Activated CD4-positive, alpha-beta T cell treated with anti-CD3 and anti-CD28 coated beads for 48 hours (primary cell): ENCODE measurements at places on chromosomes 13 and 19.

DNA sequence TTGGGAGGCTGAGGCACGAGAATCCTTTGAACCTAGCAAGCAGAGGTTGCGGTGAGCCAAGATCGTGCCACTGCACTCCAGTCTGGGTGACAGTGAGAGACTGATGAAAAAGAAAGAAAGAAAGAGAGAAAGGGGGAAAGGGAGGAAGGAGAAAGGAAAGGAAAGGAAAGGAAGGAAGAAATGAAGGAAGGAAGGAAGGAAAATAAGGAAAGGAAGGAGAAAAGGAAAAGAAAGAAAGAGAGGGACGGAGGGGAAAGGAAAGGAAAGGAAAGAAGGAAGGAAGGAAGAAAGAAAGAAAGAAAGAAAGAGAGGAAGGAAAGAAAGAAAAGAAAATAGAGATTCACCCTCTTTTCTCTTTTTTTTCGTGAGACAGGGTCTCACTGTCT, 8.7 kb downstream of the PDE4A start:
- DNase-seq, result no peak

DNA sequence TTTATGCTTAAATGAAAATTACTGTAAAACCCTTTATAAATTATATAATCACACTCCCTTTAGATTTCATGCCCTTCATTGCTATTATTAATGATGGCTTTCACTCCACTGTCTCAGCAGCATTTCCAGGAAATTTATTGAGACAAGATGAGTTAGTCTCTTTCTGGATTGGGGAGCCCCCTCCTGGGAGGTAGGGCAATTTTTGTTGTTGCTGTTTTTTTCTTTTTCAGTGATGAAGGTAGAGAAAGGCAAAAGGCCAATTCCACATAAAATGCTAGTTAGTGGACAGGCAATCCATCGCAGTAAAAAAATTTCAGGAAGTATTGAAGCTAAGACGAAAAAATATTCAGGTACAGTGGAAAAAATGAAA, 80.2 kb downstream of the TEX26 start:
- no peak for DNase-seq

GRCh38 chr19:13103581-13104359, 1.1 kb upstream of the LYL1 start:
- DNase-seq, result no peak

GRCh38 chr13:25874907-25875306, 176.9 kb downstream of the SHISA2 start:
- peak; percentile 70 for DNase-seq

GRCh38 chr13:100173203-100173602, 84.3 kb downstream of the PCCA start:
- DNase-seq, result no peak

- DNase-seq, result no peak
These were observed 17.1 kb upstream of the S1PR4 start for GRCh38 chr19:3161453-3161852.

GRCh38 chr19:39916851-39917396, 17.5 kb downstream of the FCGBP start:
- no peak for DNase-seq

DNA sequence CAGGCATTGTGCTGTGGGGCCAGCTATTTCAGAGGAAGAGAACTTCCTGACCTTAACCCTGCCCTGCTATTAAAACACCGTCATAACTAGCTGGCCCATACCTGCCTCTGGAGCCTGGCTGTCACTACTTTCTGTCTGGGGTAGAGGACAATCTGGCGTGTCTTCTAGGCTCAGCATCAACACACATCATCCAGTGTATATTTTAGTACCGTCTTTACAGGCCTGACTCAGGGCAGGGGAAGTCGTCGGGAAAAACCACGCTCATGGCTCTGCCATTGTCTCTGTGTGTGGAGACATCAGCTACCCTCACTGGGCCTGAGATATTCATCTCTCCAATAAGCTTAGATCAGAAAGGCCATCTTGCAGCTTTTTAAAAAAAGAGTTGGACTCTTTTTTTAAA, 151.1 kb downstream of the KATNAL1 start:
- no peak for DNase-seq

GRCh38 chr13:33514362-33514761, 228.8 kb upstream of the STARD13 start:
- DNase-seq, result no peak

- peak; percentile 94 for DNase-seq
These were observed 6.0 kb upstream of the PRR19 start for GRCh38 chr19:42295831-42296525.

DNA sequence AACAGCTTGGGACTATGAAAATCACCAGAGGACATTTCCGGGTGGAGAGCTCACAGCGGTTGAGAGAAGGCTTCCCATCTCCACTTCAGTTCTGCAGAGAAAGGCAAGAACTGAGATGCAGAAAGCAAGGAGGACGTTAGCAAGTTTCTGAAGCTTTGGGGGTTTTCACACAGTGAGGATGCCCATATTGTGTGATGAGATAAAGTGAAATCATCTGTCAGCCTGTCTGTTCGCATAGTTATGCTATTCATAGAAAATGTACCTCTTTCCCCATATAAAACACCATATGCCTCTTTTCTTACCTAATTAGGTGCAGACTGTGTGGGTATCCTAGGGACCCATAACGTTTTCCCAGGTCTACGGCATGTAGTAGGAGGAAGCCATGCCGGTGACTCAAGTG, 27.5 kb downstream of the ZIC5 start:
- DNase-seq, result no peak

DNA sequence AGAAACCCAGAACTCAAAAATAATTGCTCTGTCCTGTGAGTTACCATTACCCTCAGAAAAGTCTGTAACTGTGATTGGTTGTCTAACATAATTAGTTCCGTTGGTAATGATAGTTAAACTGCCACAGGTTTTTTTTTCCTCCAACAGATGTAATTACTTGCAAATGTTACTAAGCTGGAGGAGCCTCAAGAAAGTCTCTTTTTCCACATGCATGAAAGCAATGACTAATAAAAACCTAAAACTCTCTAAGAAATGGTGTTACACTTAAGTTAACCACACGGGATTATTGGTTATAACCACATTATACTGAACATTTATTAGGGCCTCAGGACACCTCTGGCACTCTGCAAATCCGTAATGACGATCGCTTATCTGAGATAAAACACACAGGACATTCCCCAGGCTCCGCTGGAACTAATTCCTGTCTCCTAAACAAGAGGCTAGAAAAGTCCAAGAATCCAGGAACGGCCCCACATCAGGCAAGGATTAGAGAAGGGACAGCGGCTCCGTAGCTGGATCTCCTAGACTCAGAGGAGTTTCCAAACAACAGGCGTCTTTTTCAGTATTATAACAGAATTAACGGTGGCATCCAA, 753 bp downstream of the ZNF235 start:
- peak; percentile 2 for DNase-seq

DNA sequence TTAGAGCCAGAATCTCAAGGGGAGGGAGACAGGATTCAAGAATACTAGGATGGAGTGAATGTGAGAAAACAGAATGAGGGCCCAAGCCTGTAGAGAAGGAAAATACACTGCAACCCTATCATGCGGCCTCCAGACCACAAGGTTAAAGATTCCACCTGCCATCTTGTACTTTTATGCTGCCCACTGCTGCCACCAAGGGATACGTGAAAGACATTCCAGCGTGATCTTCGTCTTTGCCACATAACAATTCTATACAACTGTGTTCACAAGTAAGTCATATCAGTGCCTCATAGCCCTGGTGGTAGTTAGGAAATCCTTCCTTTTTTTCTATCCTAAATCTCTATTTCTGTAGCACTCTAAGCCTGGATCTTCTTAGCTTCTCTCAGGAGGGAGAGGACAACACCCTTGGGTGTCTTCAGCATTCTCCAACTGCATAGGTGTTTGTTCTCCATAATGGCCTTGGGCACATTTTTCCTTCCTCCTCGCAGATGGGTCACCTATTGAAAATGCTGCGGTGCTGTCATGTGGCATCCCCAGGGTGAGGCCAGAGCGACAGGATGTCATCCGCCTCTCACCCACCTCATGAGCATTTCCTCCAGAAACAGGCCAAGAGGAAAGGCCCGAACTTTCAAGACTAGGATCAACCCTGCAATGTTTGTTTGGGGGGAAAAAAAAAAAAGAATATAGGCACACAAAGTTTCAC, 13.6 kb downstream of the TPT1 start:
- DNase-seq, result no peak

DNA sequence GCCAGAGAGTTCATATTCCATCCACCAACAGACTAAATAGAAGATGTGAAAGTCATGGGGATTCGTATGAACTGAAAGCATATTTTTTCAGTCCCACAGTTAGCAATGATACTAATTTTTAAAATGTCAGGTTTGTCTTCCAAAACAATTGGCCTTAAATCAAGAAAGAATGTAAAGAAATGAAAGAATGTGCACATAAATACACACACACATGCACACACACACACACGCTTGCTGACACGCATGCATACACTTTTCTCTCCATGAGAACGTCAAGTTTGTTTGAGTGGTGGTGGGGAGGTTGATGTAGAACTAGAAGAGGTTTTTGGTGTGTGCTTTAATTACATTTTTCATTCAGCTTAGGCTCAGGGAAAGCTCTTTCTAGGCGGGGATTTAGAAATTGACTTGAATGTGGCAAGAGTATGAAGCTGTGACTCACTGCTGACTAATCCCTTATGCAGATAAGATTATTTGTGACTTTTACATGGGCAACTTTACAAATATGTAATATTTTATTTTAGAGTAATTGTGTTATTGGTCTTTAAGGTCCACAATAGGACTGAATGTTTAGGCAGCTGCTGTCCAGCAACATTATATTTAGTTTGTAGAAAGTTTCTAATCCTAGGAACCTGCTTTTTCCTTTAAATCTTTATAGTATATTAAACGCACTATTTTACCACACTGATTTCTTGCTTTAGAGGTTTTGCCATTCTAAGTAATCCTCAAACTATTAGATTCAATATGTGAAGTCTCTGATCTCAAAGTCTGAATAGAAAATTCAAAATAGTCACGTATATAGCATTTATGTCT, 18.8 kb downstream of the FLT1 start:
- no peak for DNase-seq

DNA sequence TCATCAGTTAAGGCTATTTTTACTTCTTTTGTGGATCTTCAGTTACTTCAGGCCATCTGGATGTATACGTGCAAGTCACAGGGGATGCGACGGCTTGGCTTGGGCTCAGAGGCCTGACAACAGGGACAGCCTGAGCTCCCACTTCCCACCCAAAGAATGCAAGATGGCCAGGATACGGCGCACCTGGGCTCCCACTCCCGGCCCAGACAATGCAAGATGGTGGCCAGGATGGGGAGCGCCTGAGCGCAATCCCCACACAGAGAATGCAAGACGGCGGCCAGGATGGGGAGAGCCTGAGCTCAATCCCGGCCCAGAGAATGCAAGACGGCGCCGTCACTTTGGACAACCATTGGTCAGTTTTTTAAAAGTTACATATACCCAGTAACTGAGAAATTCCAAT, 25.3 kb upstream of the MIER2 start:
- DNase-seq, result no peak

GRCh38 chr13:78881751-78882150, 222.8 kb upstream of the OBI1 start:
- no peak for DNase-seq

DNA sequence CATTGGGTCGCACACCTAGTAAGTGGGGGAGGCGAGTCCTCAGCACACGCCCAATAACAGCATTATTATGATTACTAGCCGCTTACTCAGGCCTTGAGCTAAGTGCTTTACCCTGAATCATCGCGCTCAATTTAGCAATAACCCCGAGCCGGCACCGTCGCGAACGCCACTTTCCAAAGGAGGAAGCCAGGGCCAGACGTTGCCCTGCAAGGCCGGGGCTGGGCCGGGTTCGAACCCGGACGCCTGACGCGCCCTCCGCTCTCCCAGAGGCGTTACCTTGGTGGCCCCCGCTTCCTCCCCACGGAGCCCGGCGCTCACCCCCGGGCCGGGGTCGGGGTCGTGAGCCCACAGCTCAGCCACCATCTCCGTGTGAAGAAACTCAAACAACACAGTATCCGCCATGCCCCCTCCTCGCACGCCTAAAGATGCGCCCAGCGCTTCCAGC, at the start of gene TRAPPC6A:
Gene TRAPPC6A (minus strand): TSS at position 421 of the 445 bp plus-strand sequence. CDS start 19 bp downstream, at position 402.
- no peak for DNase-seq

DNA sequence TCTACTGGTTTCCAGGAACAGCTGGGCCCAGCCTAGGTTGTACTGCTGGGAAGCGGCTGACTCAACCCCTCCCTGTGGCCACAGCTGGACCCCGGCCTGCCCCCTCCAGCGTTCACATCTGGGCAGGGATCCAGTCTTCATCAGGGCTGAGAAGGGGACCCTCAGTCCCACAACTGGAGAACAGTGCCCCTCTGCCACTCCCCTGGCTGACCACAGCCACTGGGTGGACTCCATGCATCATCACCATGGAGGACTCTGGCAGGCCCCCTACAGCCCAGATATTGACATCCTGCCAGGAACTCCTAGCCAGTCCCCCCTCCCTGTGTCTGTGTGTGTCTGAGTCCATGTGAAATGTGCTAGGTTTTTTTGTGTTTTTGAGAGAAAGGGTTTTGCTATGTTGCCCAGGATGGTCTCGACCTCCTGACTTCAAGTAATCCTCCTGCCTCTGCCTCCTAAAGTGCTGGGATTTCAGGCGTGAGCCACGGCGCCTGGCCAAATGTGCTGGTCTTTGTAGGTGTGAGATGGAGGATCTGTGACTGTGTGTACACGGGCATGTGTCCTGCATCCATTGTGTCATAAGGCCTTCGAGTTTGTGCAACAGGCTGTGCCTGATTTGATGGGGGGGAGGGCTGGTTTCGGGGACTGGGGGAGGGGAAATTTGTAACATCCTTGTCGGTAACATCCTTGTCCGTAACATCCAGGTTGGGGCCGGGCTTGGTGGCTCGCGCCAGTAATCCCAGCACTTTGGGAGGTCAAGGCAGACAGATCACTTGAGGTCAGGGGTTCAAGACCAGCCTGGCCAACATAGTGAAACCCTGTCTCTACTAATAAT, 4.0 kb upstream of the HOOK2 start:
- DNase-seq, result no peak

GRCh38 chr13:51971520-51972426, 39.5 kb downstream of the ATP7B start:
- DNase-seq, result no peak

DNA sequence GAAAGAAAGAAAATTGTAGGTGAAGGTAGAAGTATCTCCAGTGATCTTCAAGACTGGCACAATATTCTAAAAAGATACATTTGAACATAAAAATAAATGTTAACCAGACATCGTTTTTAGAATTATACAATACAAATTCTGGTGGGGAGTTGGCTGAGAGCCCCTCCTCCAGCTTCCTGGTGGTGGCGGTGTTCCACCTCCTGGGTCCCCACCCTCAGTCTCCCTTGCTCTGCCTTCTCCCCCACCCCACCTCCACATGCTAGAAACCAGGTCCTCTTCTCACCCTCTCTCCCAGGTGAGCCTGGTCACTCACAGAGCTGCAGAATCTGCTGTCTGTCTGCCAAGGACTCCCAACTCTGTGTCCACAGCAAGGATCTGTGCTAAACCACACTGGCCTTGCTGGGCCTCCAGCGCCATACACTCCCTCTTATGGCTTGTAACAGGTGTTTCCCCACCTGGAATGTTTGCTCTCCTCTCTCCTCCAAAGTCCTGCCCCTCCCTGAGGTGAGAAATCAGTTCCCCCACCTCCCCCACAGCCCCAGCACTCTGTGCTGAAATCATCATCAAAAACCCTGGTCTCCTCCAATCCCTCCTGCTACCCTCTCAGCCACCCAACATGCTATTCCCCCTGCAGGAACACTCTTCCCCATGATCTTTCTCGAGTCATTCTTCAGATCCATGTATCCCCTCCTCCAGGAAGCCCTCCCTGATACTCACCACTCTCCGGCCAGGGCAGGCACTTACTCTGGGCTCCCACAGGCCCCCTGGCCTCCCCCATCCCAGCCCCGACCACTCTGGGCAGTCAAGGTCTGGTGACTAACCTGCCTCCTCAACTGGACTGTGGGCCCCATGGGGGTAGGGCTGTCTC, 20.5 kb upstream of the CYP2S1 start:
- DNase-seq, result no peak
